ENCODE measurements at places on chromosomes 7 and 10.

DNA sequence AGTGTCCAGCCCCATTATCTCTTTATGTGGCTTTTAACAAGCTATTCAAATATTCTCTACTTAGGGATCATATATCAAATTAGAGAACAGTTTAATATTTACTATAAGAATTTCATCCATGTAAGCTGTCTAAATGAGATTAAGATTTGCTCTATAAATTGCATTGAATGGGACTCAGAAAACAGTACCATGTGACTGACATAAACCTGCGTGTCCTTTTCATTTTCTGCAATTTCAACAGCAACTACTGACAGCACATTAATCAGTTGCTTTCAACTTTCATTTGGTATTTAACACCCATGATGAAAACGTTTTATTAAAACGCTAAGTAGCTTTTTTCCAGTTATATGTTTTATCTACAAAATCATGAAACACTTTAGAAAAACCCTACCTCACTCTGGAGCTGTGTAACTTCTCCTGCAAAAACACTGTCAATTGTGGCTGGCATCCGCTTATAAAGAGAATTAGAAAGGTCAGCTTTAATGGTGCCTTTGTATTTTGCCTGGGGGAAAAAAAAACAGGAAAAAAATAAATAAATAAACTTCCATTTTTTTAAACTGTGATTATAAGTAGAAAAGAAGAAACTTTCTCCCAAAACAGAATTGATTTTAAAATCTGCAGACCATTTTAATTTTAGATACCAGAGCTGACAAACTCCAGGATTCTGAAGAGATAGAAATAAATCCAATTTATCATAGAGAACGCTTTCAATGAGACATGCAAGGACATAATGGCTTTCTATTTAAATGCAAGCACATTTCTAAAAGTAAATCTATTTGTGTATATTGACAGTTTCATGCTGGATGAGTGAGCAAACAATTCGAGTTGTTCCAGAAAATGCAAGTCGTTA is 9.2 kb downstream of the NEBL start:
- no peak overlapping the region for H3K27ac ChIP-seq
- peaks cover 15% of the 10 kb centered on the region for H3K4me1 ChIP-seq
- no peak overlapping the region for H3K4me3 ChIP-seq
- no peaks in the 10 kb centered on the region for H3K27me3 ChIP-seq
- no peaks in the 10 kb centered on the region for H3K36me3 ChIP-seq
- no peak for DNase-seq

GRCh38 chr10:35843524-35844181 is 201.6 kb upstream of the FZD8 start:
- H3K27ac ChIP-seq = no peak overlapping the region
- H3K36me3 ChIP-seq = no peaks in the 10 kb centered on the region
- no peaks in the 10 kb centered on the region for H3K27me3 ChIP-seq
- DNase-seq = no peak
- H3K4me1 ChIP-seq = no peaks in the 10 kb centered on the region

- H3K27me3 ChIP-seq = no peaks in the 10 kb centered on the region
- H3K4me3 ChIP-seq = no peak overlapping the region
- H3K27ac ChIP-seq = no peak overlapping the region
- H3K4me1 ChIP-seq = no peaks in the 10 kb centered on the region
- H3K36me3 ChIP-seq = no peaks in the 10 kb centered on the region
These were observed 318.6 kb downstream of the PTPRN2 start for GRCh38 chr7:158268816-158269535.

DNA sequence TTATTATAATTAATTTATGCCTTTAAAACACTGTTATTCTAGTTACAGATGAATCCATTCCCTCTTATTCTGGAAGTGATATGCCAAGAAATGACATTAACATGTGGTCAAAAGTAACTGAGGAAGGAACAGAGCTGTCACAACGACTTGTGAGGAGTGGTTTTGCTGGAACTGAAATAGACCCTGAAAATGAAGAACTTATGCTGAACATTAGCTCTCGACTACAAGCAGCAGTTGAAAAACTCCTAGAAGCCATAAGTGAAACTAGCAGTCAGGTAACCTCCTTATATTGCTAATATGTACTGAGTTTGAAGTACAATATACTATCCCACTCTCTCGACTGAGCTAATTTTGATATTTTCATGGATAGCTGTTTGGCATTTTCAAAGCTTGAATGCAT is 81.6 kb downstream of the CYP51A1 start:
- no peaks in the 10 kb centered on the region for H3K27me3 ChIP-seq
- DNase-seq = no peak
- no peak overlapping the region for H3K4me3 ChIP-seq
- H3K27ac ChIP-seq = no peak overlapping the region

DNA sequence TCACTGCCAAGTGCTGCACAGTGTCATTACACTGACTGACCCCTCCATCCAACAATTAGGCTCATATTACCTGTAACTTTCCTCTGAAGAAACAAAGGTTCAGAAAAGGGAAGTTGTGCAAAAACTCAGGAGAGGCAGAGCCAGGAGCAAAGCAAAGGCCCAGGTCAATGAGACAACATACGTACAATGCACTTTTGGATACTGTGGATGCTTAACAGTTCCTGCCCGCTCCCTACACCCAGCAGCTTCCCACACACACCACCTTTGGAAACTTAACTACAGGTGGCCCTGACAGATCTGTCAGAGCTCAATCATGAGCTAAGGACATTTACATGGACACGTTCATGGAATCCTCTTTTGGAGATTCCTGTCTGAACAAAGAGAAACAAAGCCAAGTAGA is 515.9 kb downstream of the GRID1 start:
- H3K27me3 ChIP-seq = no peaks in the 10 kb centered on the region
- no peaks in the 10 kb centered on the region for H3K36me3 ChIP-seq
- peaks cover 13% of the 10 kb centered on the region for H3K4me1 ChIP-seq
- no peak overlapping the region for H3K4me3 ChIP-seq
- H3K27ac ChIP-seq = peak overlapping the region; percentile 44

DNA sequence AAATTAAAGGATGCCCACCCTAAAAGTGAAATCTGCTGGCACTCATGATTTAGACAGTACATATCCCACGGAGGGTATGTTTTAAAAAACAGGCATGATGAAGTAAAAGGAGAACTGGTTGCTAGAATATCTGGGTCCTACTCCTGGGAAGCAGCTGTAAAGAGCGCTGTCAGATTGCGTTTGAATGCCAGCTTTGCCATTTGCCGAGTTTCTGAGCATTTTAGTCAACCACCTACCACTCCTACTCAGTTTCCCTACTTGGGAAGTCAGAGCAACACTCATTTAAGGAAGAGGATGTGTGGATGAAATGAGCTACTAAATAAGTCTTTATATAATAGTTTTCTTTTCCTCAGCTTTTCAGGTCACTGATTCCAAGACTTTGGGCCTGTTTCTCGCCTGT is 1.1 kb upstream of the UMAD1 start:
- H3K4me1 ChIP-seq = peaks cover 6% of the 10 kb centered on the region
- H3K36me3 ChIP-seq = no peaks in the 10 kb centered on the region
- peak overlapping the region; percentile 95 for H3K4me3 ChIP-seq
- peak overlapping the region; percentile 78 for H3K27ac ChIP-seq
- DNase-seq = peak; percentile 8

DNA sequence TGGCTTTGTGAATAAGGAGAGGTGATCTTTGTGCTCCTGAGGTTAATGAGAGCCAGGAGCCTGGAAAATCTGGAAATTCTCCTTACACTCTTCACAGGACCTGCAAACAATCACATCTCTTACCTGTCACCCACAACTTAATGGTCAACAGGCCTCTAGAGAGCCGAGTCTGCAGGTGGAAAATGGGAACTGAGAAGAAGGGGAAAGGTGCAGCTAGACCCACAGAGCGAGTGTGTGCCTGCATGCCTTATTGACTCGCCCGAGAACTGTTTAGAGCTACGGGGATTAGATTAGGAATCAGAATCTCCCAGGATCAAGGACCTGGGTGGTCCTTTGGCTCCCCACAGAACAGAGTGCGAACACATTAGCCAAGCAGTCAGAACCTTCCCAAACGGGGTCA is 329.6 kb downstream of the PTEN start:
- H3K27ac ChIP-seq = no peak overlapping the region
- H3K36me3 ChIP-seq = no peaks in the 10 kb centered on the region
- H3K4me3 ChIP-seq = no peak overlapping the region
- H3K4me1 ChIP-seq = no peaks in the 10 kb centered on the region
- no peaks in the 10 kb centered on the region for H3K27me3 ChIP-seq

DNA sequence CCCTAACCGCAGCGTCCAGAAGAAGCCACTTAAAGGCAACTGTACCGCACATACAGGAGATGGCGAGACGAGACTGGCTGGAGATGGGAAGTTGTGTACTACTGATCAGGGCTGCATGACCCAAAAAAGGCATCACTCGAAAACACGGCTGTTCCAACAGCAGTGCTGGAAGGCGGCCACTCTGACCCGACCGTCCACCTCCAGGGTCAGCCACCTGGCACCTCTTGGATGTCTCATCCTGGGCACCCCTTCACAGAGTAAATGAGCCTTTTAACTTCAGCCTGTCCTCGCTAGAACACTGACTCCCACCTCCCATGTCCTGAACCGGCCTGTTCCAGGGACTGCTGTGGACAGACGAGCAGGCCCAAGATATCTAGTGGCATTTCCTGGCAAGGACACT is 180.7 kb downstream of the DIP2C start:
- no peak overlapping the region for H3K4me3 ChIP-seq
- H3K4me1 ChIP-seq = peaks cover 3% of the 10 kb centered on the region
- H3K27me3 ChIP-seq = no peaks in the 10 kb centered on the region
- no peak for DNase-seq

DNA sequence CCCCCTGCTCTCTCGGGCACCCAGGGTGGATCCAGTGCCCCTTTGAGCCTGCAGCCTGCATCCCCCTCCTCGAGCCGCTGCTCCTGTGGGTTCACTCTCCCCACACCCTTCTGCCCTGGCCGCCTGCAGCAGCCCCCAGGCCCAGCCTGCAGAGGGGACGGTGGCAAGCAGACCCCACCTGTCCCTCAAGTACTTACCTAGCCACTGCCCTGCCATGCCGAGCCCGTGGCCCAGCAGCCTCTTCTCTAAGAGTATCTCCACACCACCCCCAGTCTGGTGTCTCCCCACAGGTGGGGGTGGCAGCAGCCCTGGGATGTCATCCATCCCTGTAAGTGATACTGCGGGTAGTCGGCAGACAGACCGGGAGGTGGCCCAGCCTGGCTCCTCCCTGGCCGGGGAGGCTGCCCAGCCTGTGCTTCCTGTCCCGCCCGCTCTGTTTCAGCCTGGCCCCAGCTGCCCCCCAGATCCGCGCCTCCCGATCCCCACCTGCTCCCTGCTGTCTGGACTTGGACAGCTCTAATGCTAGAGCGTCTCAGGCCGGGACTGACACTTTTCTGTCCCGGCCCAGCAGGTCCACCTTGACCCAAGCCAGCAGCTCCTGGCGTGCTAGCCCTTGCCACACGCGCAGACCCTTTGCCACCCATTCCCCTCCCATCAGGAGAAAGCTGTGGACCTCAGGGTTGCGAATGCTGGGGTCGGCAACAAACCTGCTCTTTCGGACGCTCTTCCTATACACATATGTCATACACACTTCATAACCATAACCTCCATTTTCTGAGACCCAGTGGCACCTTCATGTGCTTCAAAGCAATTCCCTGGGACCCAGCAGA is 25.0 kb downstream of the YKT6 start:
- H3K4me1 ChIP-seq = no peaks in the 10 kb centered on the region
- no peak overlapping the region for H3K27ac ChIP-seq

DNA sequence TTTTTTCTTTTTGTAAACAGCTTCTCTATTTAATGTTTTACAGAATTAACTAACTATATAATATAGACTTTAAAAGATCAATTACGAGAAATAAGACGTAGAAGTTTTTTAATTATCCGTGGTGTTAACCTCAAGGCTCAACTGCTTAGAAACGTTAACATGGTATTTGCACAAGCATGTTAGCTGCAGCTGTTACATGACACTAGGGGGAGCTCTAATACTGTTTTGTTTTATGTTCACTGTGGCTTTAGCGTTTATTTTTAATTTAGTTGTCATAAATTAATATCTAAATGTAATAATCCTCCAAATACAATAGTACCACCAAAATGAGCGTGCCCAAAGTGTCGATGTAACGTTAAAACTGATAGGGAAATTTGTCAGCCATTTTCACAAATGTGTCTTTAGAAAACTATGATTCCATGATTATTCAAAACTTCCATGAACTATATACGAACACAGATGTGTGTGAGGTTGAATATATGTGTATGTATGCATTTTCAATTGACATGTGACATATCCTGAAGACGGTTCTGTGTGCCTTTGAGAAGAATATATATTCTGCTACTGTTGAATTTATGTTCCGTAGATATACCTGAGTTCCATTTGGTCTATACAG is 828.8 kb upstream of the MBL2 start:
- H3K4me3 ChIP-seq = no peak overlapping the region
- H3K27ac ChIP-seq = no peak overlapping the region
- no peaks in the 10 kb centered on the region for H3K27me3 ChIP-seq
- H3K36me3 ChIP-seq = no peaks in the 10 kb centered on the region
- peak; percentile 6 for DNase-seq
- peaks cover 11% of the 10 kb centered on the region for H3K4me1 ChIP-seq

- no peak for DNase-seq
- H3K36me3 ChIP-seq = no peaks in the 10 kb centered on the region
- no peak overlapping the region for H3K27ac ChIP-seq
- no peak overlapping the region for H3K4me3 ChIP-seq
- H3K4me1 ChIP-seq = no peaks in the 10 kb centered on the region
These were observed 12.7 kb downstream of the IKZF1 start for GRCh38 chr7:50317221-50317678.
